CD4-positive, alpha-beta memory T cell (primary cell): ENCODE measurements at places on chromosomes 5 and 9. TPM values are rescaled to one million over a fixed set of nuclear protein-coding genes. Genes with fewer than 3 reads are reported as not detected.

DNA sequence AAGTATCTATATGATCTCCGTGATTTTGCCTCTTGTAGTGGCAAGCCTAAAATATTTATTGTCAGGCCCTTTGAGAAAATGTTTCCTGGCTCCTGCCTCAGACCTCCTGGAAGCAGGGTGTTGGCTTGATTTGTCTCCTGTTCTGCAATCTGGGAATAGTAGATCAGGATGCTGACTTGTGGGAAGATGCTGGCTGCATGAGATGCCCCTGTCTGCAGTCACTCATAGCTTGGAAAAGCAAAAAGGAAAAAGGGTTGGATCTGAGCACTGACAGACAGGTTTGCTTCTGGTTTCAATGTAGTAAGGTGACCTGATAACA lies 16.7 kb downstream of the TJP2 start:
- H3K36me3 ChIP-seq, result no peaks in the 10 kb centered on the region
- H3K27me3 ChIP-seq, result no peaks in the 10 kb centered on the region
- no peak overlapping the region for H3K4me3 ChIP-seq

- H3K4me3 ChIP-seq, result no peak overlapping the region
- H3K4me1 ChIP-seq, result peaks cover 67% of the 10 kb centered on the region
- no peaks in the 10 kb centered on the region for H3K27me3 ChIP-seq
- DNase-seq, result no peak
- peak overlapping the region; percentile 3 for H3K27ac ChIP-seq
- H3K36me3 ChIP-seq, result peaks cover 55% of the 10 kb centered on the region
Measured at GRCh38 chr5:134540747-134541733, 15.6 kb downstream of the JADE2 start.

DNA sequence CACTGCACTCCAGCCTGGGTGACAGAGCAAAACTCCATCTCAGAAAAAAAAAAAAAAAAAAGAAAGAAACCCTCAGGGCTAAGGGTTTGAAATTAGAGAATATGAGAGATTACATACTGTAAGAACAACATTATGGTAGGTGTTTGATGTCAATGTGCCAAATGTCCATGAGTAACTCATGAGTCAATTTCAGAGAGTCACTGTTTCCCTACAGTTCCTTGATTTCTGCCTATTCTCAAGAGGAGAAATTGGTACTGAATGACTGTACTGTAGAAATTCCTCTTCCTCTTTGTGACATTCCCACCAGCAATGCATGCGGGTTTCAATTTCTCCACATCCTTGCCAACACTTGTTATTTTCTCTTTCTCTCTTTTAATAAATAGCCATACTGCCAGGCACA lies 35.2 kb downstream of the MARVELD2 start:
- DNase-seq, result no peak
- H3K4me3 ChIP-seq, result no peak overlapping the region
- no peaks in the 10 kb centered on the region for H3K27me3 ChIP-seq

GRCh38 chr9:87725900-87726709 lies at the start of gene CTSL:
TSS of gene CTSL (plus strand) at chr9:87726119. CDS start at chr9:87727604, 1,485 bp downstream.
- H3K27ac ChIP-seq, result no peak within 1 kb of the TSS
- DNase-seq, result peak; percentile 28
- no peaks in the 10 kb centered on the region for H3K36me3 ChIP-seq
- H3K27me3 ChIP-seq, result no peaks in the 10 kb centered on the region
- H3K4me3 ChIP-seq, result peak within 1 kb of the TSS; percentile 51

DNA sequence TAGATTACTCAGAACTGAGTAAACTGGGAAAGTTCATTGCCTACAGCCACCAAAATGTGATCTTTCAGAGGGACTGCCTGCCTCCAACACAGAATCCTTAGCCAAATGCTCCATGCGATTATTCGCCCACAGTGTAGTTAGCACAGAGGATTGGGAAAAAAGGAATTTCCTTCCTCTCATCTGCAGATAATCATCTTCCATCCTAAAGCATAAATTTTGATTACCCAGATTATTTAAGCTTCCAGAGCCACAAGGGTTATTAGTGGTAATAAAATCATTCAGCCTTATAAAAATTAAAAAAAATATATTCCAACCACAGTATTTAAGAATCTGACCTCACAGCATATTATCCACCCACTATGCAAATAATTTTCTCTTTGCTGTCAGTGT lies 285.3 kb upstream of the GRAMD2B start:
- no peaks in the 10 kb centered on the region for H3K27me3 ChIP-seq
- no peaks in the 10 kb centered on the region for H3K4me1 ChIP-seq
- no peak overlapping the region for H3K4me3 ChIP-seq
- no peaks in the 10 kb centered on the region for H3K36me3 ChIP-seq
- no peak overlapping the region for H3K27ac ChIP-seq
- no peak for DNase-seq

GRCh38 chr5:132266836-132267160 lies 9.3 kb downstream of the PDLIM4 start:
- no peaks in the 10 kb centered on the region for H3K36me3 ChIP-seq
- H3K4me3 ChIP-seq, result no peak overlapping the region
- no peak overlapping the region for H3K27ac ChIP-seq

- no peak overlapping the region for H3K4me3 ChIP-seq
- no peak for DNase-seq
- H3K27ac ChIP-seq, result no peak overlapping the region
- H3K27me3 ChIP-seq, result no peaks in the 10 kb centered on the region
Measured at GRCh38 chr5:168159425-168159824, 132.0 kb upstream of the WWC1 start.

DNA sequence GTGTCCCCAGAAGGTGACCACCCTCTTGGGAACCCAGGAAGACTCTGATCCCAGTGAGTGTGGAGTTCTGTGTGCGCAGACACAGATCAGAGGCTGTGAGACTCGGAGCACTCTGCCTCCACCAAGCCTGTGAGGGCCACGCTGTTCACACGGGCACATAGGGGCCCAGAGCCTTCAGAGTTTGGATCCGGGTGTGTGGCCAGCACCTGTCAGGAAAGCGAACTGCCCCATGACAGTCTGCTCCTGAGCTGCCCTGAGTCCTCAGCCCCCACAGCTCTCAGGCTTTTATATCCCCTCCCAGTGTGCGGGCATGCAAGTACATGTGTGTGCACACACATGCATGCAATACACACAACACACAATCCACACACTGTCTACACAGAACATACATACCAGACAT lies 161.8 kb upstream of the IRX2 start:
- H3K36me3 ChIP-seq, result no peaks in the 10 kb centered on the region
- no peak for DNase-seq
- no peaks in the 10 kb centered on the region for H3K4me1 ChIP-seq
- no peak overlapping the region for H3K4me3 ChIP-seq
- H3K27ac ChIP-seq, result no peak overlapping the region

- H3K36me3 ChIP-seq, result peaks cover 22% of the 10 kb centered on the region
- peak; percentile 2 for DNase-seq
- no peak overlapping the region for H3K4me3 ChIP-seq
- peaks cover 8% of the 10 kb centered on the region for H3K4me1 ChIP-seq
- H3K27me3 ChIP-seq, result no peaks in the 10 kb centered on the region
Measured at GRCh38 chr9:15191378-15191777, 115.6 kb downstream of the TTC39B start.

DNA sequence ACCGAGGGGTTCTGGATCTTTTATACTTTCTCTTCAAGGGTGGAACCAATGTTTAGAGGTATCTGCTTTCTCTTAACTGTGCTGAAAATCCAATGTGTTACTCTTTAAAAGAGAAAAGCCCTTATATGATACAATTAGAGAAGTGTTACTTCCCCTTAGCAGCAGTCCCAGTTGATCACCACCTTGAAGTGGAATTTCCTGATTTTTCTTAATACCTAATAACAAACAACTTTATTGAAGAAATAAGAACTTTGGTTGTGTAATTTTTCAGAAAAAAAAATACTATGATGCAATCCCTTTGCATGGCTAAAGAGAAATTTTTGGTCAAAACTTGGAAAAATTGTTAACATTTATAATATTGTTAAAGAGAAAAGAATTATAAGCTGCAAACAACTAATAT lies 24.7 kb downstream of the SLC1A3 start:
- H3K4me3 ChIP-seq, result no peak overlapping the region
- H3K27ac ChIP-seq, result no peak overlapping the region
- no peaks in the 10 kb centered on the region for H3K4me1 ChIP-seq
- no peaks in the 10 kb centered on the region for H3K36me3 ChIP-seq
- no peaks in the 10 kb centered on the region for H3K27me3 ChIP-seq
- DNase-seq, result no peak

Gene SMIM27
- 37.8 TPM for total RNA-seq

Gene NMUR2
- total RNA-seq, result not detected

Gene CEP120
- total RNA-seq, result 70.0 TPM

Gene SNX30
- total RNA-seq, result 10.9 TPM

Gene SPINK4
- not detected for total RNA-seq
